ENCODE measurements at places on chromosomes 4 and X. TPM values are rescaled to one million over a fixed set of nuclear protein-coding genes. Genes with fewer than 3 reads are reported as not detected.
A peak's percentile ranks its signal among the peaks of the same experiment; 100 is the strongest.

SPACA5 gene
- total RNA-seq, result not detected

GRCh38 chr4:125750828-125751466 lies 436.2 kb downstream of the FAT4 start:
- DNase-seq, result no peak

DNA sequence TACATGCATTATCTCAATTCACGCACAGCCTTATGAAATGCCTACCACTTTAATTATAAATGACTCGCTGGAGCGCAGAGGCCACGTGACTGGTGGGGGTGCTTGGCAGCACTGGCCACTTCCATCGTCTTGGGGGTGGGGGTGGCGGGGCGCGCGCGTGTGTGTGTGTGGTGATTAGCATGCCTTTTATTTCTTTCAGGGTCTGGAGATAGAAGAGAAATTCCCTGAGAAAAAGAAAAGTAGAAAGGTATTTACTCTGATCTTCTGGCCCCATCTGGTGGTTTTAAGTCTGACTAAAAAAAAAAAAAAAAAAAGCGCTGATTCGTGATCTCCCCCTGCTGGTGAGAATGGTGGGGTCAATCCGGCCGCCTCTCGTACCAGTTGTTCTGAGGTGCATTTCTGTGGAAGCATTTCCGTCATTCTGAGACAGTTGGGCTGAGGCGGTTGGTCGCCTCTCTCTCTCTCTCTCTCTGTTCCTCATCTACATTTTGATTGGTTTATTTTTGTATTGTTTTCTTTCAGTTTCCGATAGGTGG lies at the start of gene CCNB3:
CCNB3 (plus strand) TSS at position 402 of the 536 bp plus-strand sequence. CDS start 80,399 bp downstream, outside the sequence.
- DNase-seq, result peak; percentile 48

DNA sequence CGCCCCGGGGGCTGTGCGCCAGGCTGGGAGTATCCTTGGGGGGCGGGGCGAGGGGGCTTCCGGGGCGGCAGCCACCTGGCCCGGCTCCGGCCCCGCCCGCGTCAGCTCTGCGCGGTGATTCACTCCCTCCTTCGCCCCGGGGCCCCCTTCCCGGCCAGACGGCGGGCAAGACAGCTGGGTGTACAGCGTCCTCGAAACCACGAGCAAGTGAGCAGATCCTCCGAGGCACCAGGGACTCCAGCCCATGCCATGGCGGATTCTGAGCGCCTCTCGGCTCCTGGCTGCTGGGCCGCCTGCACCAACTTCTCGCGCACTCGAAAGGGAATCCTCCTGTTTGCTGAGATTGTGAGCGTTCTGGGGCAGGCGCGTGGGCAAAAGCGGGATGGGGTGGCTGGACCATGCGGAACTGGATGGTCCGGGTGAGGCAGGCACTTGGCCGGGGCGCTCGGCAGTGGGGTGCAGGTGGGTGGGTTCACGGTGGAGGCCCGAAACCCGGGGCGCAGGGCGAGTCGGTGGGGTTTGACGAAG lies at the start of gene PLP2:
PLP2 (plus strand) TSS at position 147 of the 528 bp plus-strand sequence; CDS start at position 250, 103 bp downstream.
- DNase-seq, result peak; percentile 50

- DNase-seq, result no peak
These were observed 107.6 kb upstream of the BANK1 start for GRCh38 chr4:101682946-101683345.

- no peak for DNase-seq
These were observed 374.9 kb upstream of the AADAT start for GRCh38 chr4:170464614-170465197.

DNA sequence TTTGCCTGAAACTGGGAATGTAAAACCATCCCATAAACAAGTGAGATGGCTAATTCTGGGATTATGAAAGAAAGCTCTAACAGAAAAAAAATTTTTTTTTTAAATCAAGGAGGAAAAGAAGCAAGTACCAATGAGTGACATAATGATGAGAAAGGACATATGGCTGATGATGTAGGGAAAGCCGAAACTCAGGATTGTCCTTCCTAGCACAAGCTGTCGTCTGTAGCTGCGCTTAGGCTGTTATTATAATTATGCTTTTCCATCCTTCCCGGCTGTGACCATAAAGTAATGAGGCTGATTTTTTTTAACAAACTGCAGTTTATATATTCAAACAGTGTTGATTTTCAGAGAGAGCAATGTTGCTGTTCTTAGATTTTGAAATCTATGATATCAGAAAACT lies 209.8 kb upstream of the NOCT start:
- DNase-seq, result no peak

- peak; percentile 91 for DNase-seq
These were observed 134.2 kb upstream of the SH3RF1 start for GRCh38 chr4:169404960-169405359.

GRCh38 chr4:109079201-109079600 lies 223.3 kb downstream of the COL25A1 start:
- peak; percentile 43 for DNase-seq

DNA sequence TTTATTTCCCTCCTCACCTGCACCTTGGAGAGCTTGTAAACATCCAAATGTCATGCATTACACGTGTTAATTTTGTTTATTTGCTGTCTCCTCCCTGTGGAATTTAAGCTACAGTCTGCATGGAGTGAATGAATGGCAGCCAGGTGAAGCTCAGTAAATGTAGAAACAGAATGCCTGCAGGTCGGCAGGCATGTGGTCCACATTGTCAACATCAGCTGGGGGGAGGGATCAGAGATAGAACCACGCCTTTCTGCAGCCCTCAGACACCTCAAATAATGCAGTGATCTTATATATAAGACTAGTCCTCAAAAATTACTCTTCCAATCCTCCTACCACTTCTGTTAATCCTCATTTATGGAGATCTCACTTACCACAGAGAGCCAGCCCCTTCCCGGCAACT lies 131.2 kb upstream of the KIT start:
- DNase-seq, result no peak

- DNase-seq, result no peak
These were observed 327.0 kb upstream of the CTSO start for GRCh38 chr4:156280686-156281085.

Measured in bronchial epithelial cell (primary cell).